A549 treated with RU486 at 1 μM for 4 hours (cell line): ENCODE measurements at places on chromosomes 3 and 15. TPM values are rescaled to one million over a fixed set of nuclear protein-coding genes. Genes with fewer than 3 reads are reported as not detected.

The WNT7A gene
- total RNA-seq = 0.12 to 0.22 TPM (median 0.16 TPM) in 5 replicates

The KBTBD13 gene
- not detected in 5 replicates for total RNA-seq

The DCBLD2 gene
- 175 to 273 TPM (median 263 TPM) in 5 replicates for total RNA-seq

The GPR160 gene
- total RNA-seq = 0.73 to 2.2 TPM (median 2.0 TPM) in 5 replicates

The FES gene
- total RNA-seq = 0.56 to 0.88 TPM (median 0.64 TPM) in 5 replicates
